ENCODE measurements at places on chromosomes 2 and 18.

DNA sequence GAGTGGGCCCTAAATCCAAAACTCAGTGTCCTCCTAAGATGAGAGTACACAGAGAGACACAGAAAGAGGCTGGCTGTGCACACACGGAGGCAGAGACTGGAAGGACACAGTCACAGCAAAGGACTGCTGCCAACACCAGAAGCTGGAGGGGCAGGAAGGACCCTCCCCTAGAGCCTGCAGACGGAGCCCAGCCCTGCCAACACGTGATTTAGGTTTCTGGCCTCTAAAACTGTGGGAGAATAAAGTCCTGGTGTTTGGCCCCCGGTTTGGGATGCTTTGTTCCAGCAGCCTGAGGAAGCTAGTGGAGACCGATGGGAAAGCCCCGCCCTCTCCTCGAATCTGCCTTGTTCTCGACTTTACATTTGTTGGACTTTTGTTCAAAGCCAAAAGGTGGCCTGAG lies 10.6 kb downstream of the CNDP1 start:
- no peak for DNase-seq

DNA sequence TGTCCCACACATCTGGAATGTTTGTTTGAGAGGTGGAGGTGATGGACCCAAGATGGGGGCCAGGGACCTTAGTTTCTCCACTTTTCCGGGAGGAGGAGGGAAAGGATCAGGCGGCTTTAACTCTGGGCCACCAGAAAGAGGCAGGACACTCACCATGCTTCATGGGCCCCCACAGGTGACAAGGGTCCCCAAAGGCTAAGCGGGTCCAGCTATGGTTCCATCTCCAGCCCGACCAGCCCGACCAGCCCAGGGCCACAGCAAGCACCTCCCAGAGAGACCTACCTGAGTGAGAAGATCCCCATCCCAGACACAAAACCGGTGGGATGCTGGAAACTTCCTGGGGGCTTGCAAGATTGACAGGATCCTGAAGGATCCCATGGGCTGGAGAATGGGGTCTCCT lies 712 bp downstream of the SLC11A1 start:
- no peak for DNase-seq

- DNase-seq = no peak
These were observed 43.7 kb upstream of the CAB39 start for GRCh38 chr2:230668939-230669303.

DNA sequence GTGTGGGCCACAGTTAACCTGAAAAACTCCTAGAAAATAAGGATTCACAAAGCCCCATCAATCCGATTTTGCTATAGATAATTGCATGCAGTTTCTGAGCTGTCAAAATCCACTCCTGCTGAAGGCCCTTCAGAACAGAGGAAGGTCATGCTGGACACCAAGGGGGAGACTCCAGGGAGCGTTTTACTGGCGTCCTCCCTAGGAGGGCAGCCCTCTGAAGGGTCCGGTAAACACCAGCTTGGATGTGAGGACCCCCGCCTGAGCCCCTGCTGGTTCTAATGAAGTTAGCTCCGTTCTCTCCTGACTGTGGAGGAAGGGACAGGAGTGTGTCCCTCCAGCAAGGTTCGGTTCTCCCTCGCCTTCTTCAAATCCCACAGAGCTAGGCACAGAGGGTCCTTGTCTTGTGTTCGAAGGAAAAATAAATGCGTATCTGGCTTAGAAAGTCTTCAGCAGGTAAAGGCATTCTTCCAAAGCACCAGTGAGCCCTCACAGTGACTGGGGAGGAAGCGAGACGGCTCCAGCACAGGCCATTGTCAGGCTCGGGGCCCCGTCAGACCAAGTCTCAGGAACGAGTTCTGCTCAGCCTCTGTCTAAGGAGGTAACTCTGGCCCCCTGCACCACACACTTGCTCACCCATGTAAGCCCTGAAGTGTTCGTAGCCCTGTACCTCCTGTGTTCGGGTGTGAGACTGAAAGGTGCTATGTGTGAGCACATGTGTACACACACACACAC lies 41.6 kb downstream of the CABLES1 start:
- no peak for DNase-seq

GRCh38 chr2:169069341-169069740 lies at the start of gene DHRS9:
DHRS9 (plus strand) TSS chr2:169069563; CDS start chr2:169081582, 12,019 bp downstream.
- DNase-seq = no peak

GRCh38 chr2:143684551-143685320 lies 555.5 kb downstream of the ARHGAP15 start:
- DNase-seq = no peak

DNA sequence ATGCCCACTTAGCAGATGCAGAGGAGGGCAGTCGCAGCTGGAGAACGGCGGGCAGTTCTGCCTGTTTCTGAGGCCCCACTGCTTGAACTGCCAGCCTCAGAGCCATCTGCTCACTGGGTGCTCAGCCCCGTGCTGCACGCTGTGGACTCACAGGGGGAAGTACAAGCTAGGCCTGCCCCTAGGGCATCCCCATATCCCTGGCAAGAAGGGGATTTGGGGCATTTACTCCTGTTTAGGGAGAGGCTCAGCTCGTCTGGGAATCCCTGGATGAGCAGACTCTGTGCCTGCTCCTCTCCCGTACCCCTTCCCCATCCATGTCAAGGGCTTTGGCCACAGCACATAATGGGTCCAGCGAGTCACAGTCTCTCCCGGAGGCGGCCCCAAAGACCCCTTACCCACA lies 169.8 kb upstream of the PKDCC start:
- no peak for DNase-seq

DNA sequence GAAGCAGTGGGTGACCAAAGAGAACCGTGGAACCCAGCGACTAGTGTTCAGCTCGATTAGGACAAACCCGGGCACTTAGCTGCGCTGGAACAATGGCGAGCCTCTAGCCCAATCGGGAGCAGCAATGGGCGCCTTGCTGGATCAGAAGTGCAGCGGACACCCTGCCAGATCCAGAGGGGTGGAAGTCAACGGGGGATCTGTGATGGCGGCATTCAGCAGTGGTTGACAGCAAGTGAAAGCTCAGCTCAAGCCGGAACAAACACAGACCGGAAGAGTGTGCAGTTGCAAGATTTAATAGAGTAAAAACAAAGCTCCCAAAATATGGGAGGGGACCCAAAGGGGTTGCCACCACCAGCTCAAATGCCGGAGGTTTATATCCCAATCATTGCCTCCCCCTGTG lies 478.7 kb upstream of the REG3G start:
- no peak for DNase-seq

- DNase-seq = no peak
These were observed 118.6 kb upstream of the RNF152 start for GRCh38 chr18:62011416-62011815.

DNA sequence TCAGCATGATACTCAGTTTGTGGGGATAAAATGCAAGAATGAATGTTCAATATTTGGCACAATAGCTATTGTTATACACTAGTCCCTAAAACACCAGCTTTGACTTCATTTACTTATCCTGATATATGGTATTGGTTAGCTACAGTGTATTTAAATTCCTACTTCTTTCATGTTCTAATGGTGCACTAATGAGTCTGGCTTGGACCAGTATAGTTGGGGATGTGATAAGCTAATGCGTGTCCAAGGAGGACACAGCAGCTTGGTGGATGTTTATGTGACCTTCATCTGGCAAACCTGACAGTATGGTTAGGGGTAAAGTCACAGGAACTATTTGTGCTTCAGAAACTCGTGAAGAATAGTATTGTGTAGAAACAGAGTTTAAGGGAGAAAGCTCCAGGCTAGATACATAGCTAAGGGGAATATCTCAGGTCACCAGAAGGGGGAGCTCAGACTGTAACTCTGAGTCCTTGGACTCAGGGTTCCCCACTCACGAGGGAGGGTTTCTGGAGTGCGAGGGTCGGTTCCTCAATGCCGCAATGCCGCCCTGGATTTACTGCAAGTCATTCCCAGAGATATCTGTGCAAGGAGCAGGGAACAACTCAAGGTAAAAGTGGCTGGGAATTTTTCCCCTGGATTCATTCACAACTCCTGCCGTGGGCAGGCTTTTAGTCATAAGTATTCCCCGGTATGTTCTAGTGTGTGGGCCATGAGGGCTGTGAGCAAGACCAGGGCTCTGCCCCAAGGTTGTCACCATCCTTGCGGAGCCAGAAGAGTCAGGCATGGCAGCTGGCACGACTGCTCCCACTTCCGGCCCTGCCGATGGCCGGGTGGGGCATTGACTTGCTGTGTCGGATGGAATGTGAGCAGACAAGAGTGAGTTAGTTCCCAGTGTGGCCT lies 14.5 kb downstream of the IL1R2 start:
- no peak for DNase-seq

GRCh38 chr2:122980671-122981070 lies 1044.4 kb upstream of the CNTNAP5 start:
- DNase-seq = no peak

DNA sequence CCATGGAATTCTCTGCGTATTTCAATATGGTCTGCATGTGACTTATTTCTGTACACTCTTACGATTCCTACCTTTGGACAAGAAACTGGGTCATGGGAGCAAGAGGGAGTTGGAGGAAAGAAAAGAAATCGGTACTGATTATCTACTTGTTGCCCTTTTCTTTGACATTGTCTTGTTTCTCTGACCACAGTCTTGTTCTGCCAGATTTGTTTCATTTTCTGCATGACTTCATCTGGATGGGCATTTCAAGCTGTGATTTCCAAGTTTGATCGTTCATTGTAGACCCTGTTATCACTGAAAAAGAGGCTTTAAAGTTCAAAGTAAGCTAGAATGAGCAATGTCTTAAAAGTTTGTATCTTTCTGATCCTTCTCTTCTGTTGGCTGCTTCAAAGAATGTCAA lies 2186.3 kb upstream of the CELF4 start:
- DNase-seq = no peak

- no peak for DNase-seq
These were observed 61.2 kb downstream of the ARHGAP15 start for GRCh38 chr2:143190431-143190830.

DNA sequence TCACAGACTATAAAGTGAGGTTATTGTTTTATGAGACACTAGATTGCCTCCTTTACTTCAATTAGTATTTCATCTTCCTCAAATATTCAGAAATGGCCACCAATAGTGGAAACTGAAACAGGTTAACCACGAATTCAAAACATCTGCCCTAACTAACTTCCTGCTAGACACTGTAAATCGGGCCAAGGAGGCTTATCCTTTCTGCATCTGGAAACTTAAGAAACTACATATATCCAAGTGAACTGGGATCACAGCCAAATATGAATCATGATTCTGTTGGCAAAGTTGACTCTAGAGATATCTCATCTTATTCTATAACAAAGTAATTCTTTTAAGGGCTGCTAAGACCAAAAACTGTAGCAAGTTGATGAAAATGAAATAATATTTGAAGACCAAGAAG lies 136.6 kb upstream of the ZC3H15 start:
- no peak for DNase-seq

GRCh38 chr18:2939317-2939716 lies 73.6 kb downstream of the LPIN2 start:
- DNase-seq = no peak

GRCh38 chr2:240024766-240025165 lies 376 bp downstream of the NDUFA10 start:
- DNase-seq = no peak

GRCh38 chr2:106584304-106584954 lies 97.3 kb downstream of the CD8B2 start:
- no peak for DNase-seq

GRCh38 chr2:221810650-221811049 lies 238.5 kb upstream of the EPHA4 start:
- DNase-seq = no peak

GRCh38 chr2:236408786-236409185 lies 144.6 kb upstream of the ASB18 start:
- DNase-seq = no peak

All from aorta (tissue), 5 donors.